ENCODE measurements at places on chromosomes 13 and 19.

DNA sequence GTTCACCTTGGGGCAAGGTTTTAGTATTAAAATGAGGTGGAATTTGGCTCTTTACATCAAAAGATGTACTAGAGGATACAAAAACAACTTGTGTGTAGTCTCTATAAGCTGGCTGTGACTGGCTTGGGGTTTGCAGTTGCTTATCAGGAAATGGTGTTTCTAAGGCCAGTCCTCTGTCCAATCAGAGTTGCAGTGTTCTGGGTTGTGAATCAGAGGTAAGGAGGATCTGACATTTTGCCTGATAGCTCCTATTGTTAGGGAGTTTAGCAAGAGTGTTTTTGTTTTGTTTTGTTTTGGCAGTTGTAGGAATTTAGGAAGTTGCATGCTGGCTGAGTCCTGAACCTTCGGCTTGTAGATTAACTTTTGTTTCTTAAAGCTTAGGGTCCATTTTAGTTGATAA is 20.1 kb upstream of the ESD start:
- DNase-seq = no peak

GRCh38 chr19:6070720-6071485 is 39.4 kb downstream of the RFX2 start:
- DNase-seq = peak; percentile 81

DNA sequence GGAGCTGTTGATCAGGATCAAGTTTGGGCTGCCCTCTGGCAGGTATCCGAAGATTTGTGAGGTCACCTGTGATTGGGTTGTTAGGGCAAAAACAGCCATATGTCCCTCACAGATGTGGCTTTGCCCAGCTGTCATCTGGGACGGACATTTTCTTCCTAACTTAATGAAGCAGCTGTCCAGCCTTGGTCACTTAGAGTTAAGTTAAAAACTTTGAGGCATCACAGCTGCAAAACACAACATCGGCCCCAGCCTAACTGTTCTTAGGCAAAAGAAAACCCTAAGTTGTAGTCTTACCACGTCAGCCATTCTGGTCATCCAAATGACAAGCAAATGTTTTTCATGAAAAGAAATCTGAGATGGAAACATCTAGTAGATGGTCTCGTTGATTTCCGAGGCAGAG is 318.4 kb downstream of the DCLK1 start:
- no peak for DNase-seq

DNA sequence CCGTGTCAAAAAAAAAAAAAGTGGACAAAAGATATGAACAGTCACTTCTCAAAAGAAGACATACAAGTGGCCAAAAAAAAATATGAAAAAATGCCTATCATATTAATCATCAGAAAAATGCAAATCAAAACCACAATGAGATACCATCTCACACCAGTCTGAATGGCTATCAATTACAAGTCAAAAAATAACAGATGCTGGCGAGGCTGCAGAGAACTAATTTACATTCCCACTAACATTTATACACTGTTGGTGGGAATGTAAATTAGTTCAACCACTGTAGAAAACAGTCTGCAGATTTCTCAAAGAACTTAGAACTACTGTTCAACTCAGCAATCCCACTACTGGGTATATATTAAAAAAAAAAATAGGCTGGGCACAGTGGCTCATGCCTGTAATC is 26.5 kb upstream of the FOXO1 start:
- no peak for DNase-seq

DNA sequence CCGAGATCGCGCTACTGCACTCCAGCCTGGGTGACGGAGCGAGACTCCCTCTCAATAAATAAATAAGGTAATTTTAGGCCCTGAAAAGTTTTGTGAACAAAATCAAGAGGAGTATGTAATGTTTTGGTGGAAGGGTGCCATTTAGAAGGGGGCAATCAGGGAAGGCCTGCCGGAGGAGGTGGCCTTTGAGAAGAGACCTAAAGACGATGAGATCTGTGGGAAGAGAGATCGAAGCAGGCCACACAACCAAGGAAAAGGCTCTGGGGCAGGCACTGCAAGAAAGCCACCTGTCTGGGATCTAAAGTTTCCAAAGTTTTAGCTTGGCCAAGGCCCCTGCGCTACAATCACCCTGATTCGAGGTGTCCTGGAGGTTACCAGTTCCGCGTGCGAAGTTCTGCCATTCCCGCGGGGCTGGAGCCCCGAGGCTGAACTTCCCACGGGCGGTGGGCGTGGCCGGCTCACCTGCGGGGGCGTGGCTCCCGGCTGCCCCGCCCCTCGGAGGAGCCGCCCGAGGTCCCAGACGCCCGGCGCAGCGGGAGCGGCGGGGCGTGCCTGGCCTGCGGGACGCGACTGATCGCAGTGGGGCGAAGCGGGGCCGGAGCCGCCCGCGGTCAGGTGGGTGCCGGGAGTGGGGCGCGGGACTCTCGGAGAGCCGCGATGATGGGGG is at the start of gene KLC3:
KLC3 (plus strand) TSS at position 519 of the 667 bp plus-strand sequence. CDS start 4,792 bp downstream, outside the sequence.
- no peak for DNase-seq

Measured in AG04449 (cell line).